ENCODE measurements at places on chromosomes 1 and 21.

DNA sequence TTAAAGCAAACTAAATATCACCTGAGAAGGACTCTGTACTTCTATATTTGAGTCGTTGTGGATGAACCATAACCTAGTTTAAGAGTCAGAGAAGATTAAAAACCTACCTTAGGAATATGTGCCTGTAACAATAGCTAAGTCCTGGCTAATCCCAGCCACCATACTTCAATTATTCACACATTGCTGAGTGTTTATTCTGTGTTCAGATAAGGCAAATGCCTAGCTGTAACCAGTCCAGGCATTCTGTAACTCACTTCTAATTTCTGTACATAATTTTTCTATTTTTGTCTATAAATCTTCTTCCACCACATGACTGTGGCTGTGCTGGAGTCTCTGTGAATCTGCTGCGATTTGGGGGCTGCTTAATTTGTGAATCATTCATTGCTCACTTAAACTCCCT, 441.9 kb upstream of the ADAMTS5 start:
- DNase-seq, result no peak

DNA sequence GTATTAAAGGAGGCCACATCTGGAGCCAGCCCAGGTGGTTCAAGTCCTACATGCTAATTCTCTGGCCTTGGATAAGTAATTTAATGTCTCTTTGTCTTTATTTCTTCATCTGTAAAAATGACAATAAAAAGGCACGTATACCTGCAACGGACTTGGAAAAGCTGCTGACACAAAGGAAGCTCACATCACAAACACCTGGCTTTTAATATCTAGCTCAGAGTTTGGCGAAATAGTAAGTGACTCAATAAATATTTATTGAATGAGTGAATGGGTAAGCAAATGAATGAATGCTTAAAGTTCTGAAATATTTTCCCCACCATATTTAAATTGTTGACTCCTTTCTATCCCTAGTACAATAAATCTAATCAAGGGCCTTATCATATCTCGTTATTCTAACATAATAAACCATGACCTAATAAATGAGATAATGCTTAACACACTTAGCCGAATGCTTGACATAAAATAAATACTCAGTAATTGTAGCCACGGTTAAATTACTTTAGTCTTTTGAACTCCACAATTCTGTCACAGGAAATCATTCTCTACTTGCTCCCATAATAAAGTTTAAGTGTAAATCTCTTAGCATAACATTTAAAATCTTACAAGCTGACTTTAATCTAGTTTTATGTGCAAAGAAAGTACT, 74.7 kb upstream of the PALMD start:
- no peak for DNase-seq

DNA sequence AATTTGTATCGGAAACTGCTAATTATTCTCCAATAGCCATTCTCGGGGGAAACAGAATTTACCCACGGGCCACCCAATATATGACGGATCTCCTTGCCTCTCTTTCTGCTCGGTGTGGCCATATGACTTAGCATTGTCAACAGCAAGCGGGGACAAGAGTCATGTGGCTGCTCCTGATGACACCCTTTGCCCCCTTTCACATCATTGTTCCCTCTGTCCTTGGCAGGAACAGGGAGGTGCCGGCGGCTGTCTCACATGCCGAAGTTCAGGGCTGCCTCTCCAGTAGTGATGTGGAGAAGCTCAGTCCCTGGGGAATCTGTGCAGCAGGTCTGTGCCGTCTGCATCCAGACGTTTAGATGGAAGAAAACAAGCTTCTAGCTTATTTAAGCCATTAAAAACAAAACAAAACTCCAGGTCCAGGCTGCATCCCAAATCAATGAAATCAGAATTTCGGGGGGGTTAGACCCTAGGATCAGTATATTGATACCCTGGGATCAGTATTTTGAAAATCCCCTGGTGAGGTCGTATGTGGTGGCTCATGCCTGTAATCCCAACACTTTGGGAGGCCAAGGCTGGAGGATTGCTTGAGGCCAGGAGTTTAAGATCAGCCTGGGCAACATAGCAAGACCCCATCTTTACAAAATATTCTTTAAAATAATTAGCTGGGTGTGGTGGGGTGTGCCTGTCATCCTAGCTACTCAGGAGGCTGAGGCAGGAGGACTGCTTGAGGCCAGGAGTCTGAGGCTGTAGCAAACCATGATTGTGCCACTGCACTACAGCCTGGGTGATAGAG, 10.8 kb downstream of the MYOM3 start:
- DNase-seq, result no peak

DNA sequence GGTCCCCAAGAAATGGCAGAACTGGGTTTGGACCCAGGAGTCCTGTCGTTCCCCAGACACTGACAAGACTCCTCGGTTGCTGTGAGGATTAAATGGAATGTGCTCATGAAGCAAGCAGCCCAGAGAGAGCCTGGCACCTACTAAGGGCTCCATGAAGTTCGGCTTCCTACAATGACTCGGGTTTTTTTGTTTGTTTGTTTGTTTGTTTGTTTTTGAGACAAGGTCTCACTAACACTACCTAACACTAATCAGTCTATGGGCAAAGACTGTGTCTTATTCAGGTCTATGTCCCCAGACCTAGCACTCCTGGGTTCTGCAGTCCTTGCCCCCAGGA, 3.4 kb upstream of the LACTBL1 start:
- DNase-seq, result no peak

- no peak for DNase-seq
Observed at GRCh38 chr1:104648269-104648691, 898.6 kb downstream of the AMY1C start.

GRCh38 chr1:184226100-184226487, 160.7 kb upstream of the C1orf21 start:
- no peak for DNase-seq

DNA sequence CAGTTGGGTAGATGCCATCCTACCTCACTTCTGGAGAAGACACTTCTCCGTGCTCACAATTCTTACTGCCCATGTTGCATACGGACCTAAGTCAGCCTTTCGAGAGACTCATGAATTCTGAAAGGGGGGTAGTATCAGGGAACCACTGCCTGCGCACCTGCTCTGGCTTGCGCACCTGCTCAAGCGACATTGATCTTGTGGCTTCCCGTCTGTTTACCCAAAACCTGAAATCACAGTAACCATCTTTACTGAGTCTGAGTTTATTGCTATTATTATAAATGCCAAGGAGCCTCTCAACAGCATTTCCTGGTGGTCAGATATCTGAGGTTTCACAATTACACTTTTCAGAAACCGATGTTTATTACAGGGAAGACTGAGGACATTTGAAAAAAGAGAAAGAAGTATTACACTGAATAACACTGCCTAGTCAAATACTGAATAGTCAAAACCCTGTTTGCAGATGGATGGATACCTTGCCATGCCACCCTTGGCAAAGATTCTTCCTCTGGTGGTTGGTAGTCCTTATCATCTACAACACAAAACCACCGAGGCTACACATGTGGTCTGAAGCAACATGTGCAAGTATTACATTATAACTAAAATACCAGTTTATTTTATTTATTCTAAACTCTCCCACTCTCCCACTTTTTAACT, 208.7 kb downstream of the SIPA1L2 start:
- no peak for DNase-seq

DNA sequence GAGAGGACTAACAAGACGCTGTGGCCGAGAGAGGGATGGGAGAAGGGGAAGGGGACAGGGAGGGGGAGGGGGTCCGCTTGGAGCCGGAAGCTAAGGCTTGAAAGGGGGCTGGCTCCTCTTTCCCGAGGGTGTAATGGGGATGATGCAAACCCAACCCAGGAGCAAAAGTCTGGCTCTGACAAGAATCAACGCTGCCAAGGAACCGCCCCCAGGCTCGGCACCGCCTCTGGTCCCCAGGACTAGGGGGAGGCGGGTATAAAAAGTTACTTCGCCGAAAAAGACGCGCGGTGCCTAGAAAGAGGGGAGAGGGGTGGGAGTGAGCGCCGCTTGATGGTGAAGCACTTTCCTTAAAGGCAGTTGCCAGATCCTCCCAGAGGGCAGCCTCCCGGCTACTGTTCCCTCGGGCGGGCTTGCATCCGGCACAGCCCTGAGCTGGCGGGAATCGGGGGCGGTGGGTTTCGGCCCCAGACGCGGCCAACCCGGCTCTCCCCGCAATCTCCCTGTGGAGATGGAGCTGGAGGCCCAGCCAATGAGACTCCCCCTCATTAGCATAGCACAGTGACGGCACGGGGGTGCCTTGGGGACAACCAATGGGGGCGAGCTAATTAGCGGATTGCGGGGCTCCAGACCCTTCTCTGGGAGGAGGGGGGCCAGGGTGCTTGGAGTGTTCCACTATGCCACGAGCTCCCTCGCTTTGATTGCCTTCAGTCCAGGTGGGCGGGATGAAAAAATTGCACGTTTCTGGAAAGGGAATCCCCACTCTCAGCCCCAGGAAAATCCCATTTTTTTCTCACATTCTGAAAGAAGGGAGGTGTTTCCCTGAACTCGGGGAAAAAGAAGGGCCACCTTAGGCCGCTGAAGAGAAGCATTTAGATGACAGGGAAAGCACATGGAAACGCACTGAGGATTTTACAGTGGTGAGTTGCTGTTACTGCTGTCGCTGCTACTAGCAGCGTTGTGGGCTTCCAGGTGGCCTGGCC, at the start of gene KCNT2:
TSS of gene KCNT2 (minus strand) at position 51 of the 980 bp plus-strand sequence. CDS start 131 bp downstream, outside the sequence.
- DNase-seq, result no peak

DNA sequence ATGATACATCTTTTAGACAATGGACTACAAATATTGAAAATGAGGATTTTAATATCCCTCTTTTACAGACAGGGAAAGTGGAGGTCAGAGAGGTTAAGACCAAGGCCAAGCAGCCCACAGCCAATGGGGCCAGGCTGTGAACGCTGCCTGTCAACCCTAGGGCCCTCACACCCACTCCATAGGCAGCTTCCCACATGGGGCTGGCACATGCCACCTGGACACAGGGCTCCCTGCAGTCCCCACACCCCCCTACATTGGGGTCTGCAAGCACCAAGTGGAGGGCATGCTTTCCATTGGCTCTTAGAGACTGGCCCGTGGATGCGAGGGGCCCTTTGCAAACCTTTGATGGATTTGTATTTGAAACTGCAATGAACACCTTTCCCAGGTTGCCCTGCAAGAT, 348.5 kb upstream of the VAMP3 start:
- DNase-seq, result no peak

GRCh38 chr1:45012639-45013278, 705 bp downstream of the UROD start:
- DNase-seq, result no peak

DNA sequence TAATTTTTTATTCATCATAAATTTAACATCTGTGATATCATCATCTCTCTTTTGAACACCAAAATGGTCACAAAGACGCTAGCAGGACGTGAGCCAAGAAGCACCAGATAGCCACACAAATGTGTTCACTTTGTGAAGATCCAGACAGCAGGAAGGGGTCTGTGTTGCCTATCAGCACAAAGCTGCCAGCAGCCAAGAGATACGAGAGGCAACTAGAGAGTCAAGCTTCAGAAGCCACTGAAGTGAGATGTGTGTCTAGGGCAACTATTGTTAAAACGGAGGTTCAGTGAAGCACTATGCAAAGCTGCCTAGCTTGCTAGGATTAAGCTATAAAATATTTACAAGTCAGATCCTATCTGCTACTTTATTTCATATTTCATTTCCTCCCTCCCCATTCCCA, 45.3 kb downstream of the NDC1 start:
- no peak for DNase-seq

DNA sequence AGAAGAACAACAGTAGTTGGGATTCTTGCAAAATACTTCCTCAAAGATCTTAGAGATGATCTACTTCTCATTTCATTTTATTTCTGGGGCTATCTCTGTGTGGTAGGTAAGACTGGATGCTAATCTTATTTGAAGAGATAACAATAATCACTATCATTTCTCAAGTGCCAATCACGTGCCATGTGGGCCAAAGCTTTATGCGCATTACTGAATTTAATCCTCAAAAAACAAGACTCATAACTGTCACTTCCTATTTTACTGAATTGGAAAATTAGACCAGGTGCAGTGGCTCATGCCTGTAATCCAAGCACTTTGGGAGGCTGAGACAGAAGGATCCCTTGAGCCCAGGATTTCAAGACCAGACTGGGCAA, 121.7 kb downstream of the KCNN3 start:
- DNase-seq, result no peak

DNA sequence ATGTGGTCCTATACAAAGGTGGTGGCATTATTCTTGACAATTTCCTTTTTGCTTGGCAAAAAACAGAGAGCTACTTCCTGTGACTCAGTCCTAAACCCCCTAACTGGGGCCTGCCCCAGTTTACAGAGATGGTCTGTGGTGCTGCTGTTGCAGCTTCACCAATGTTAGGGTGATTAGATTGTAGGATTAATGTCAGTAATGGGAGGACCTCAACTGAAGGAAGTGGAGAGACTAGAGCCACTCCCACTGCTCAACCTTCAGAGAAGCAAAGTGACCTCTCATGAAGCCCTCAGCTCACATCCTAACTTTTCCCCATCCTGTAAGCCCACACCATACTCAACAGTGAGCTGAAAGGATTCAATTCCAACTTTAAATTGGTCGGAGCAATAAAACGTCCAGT, 3.6 kb downstream of the S100A6 start:
- no peak for DNase-seq

DNA sequence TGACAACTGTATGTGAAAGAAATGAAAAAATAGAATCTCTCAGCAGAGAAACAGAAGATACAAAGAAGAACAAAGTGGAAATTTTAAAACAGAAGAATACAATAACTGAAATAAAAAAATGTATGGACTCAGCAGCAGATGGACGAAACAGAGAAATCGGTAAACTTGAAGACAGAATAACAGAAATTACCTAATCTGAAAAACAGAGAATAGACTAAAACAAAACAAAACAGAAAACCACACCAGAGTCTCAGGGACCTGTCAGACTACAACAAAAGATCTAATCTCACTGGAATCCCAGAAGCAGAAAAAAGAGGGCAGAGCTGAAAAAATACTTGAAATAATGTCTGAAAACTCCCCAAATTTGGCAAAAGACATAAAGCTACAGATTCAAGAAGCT, 83.0 kb downstream of the ZSWIM5 start:
- DNase-seq, result no peak

DNA sequence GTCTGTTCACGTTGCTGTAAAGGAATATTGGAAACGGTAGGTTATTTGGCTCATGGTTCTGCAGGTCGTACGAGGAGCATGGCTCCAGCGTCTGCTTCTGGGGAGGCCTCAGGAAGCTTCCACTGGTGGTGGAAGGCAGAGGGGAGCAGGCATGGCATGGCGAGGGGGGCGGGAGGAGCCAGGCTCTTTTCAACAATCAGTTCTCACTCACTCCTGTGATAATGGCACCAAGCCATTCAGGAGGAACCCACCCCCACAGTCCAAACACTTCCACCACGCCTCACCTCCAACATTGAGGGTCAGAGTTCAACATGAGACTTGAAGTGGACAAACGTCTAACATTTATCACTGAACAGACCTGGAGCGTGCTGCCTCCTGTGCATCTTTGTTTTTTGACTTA, 141.2 kb downstream of the PGBD5 start:
- no peak for DNase-seq

- DNase-seq, result no peak
Observed at GRCh38 chr1:30912913-30913652, 4.5 kb upstream of the SDC3 start.

GRCh38 chr1:7346600-7347570, 424.2 kb upstream of the VAMP3 start:
- DNase-seq, result no peak

Data from thoracic aorta (tissue), 2 donors.